Esophagus squamous epithelium (tissue), 5 donors: ENCODE measurements at places on chromosomes 2 and 18.

GRCh38 chr2:218746960-218747359 lies 35.0 kb upstream of the CYP27A1 start:
- no peak for DNase-seq

DNA sequence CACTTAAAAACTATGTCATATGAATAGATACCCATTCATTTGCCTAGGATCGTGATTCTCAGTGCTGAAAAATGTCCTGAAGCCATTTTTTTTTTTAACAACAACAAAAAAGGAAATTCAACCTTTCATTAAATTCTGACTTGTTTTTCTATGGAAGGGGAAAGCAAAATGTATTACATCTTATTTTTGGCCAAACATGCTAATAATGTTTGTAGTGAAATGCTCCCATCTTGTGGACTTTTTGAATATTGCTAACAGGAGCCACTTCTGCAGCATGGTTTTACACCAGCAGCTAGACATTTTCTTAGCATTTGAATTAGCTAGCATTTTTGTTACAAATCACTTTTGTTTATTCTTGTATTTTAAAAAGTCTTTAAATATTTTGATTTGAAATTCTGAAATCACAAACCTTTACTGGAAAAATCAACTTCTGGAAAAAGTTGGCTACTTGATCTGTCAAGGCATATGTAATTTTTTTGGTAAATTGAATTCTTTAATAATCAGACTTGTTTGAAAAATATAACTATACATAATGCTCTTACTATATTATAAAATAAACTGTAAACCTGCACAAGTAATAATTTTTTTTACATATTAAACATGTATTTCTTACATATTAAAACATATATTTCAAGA lies 75.8 kb downstream of the KIDINS220 start:
- DNase-seq: no peak

DNA sequence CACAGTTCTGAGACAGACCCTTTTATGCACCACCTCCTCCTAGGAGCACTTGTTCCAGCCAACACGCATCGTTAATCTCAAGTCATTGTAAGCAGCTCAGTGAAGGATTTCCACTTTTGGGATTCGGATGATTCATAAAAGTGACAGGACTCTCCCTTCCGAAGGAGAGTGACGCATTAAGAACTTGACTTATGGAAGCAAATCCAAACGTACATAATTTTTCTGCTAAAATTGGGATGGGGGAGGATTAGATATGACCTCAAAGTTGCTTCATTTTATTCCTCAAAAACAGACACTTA lies 165.7 kb downstream of the TWIST2 start:
- DNase-seq: no peak

DNA sequence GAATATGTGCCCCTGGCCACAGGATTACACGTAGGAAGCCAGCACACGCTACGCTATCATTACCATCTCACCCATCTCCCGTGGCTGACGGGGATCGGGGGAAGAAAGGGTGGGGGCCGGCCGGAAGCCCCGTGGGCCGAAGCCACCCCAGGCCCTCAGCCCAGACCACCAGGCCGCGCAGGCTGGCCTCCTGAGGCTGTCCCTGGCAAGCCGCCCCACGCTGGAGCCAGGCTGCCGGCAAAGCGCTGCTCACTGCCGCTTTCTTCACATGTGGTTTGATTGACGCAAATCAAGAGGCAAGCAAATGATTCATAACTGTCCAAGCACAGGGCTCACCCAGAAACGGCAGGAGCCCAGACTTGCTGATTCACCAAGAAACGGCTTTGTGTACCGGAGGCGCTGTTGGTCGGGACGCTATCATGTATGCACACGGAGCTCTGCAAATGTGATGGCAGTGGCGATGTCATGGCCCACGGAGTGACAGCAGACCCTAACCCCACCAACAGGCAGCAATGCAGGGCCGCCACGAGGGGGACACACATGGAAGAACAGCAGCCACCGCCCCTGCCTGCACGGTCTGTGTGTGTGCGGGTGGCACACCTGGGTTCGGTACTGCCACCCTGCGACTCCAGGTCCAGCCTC lies 125.7 kb downstream of the HDAC4 start:
- peak; percentile 42 for DNase-seq

DNA sequence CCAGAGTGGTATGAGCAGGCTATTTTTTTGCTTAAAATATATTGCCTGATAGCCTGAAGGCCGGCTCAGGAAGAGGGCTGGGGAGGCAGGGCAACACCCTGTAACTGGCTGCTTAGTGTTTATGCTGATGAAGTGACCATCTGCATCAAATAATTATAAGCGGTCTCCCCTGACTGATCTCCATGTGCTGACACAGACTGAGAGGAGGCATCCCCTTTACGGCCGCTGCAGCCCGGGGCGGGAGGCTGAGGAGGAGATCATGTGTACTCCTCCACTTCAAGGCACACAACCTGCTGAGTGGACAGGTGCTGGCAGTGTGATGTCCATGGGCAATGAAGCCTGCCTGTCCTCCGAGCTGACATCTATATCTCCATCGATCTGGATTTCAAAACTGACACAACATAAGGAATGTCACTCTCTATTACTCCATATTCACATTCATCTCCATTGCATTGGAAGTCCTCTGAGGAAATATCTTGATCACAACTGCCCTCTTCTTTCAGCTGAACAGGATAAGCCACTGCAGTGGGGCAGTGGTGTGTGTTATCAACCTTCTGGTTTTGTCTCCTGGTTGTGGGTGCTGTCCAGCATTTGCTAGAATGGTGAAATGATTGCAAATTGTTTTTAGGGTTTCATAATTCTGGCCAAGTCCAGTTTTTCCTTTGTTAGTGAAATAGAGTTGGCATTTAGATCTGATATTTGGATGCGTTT lies 143.5 kb downstream of the AQP4 start:
- DNase-seq: no peak
